Mucosa of gallbladder (tissue), 1 donor: ENCODE measurements at places on chromosomes 12 and 14. TPM values are rescaled to one million over a fixed set of nuclear protein-coding genes. Genes with fewer than 3 reads are reported as not detected.

Gene SMIM41
- total RNA-seq: 0.46 TPM

Gene METAP2
- total RNA-seq: 45.2 TPM

Gene RTN1
- 46.0 TPM for total RNA-seq

Gene IFNG-AS1
- not detected for total RNA-seq

Gene OR4E2
- not detected for total RNA-seq

Gene OR10A7
- not detected for total RNA-seq

GRCh38 chr12:94427501-94428381 is 31.9 kb downstream of the CEP83 start:
- peak; percentile 56 for DNase-seq

GRCh38 chr14:25756876-25757275 is 706.9 kb upstream of the STXBP6 start:
- no peak for DNase-seq

- DNase-seq: no peak
Measured at GRCh38 chr12:101992091-101992490, 69.7 kb downstream of the WASHC3 start.

GRCh38 chr12:42585841-42586216 is 3.7 kb downstream of the PRICKLE1 start:
- DNase-seq: no peak

GRCh38 chr14:45261209-45261608 is 8.2 kb upstream of the MIS18BP1 start:
- no peak for DNase-seq

DNA sequence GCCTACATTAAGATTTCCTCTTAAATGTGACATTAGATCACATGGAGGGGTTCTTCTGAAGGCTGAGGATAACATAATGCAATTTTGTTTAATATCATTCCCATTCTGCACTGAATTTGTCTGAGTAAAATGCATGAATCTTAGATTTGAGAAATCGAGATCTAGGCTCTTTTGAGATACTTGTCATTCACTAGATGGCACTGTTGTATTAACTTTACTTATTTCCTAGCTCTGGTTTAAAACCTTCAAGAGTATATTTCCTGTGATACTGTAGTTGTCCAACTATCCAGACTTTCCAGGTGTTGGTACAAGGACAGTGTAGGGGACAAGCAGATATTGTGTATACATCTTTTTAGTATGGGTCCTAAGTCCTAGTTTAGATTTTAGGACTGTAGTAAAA is 91.7 kb upstream of the SEL1L start:
- no peak for DNase-seq

DNA sequence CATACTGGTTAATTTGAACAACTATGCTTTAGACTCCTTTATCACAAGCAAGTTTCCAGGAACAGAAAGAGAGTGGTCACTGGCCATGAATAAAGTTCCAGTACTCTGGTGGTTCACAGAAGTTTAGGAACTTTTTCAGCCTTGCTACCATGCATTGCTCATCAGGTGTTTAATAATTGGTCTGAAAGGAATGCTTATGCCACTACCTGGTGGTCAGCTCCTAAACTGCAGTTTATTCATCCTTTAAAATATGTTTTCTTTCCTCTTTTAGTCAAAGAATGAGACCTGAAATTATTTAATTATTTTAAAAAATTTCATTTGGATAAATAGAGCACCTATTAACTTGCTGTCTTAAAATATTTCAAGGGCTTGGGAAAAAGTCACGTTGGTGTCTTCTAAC is 260.1 kb upstream of the OR4E1 start:
- DNase-seq: no peak

DNA sequence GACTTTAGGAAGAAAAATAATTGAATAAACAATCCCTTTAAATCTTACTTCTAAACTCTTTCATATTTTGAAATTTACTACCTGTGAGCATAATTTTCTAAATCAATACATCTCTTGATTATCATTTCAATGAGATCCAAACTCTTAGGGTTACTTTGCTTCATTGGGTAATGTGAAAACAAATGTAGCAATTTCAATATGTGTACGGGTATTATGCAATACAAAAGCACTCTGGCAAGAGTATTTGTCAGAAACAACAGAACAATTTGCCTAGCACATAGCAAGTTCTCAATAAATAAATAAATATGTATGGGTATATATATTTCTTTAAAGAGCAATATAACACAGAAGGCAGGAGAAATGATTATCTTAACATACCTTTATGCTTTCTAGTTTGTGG is 77.1 kb downstream of the PLEKHG7 start:
- DNase-seq: no peak

DNA sequence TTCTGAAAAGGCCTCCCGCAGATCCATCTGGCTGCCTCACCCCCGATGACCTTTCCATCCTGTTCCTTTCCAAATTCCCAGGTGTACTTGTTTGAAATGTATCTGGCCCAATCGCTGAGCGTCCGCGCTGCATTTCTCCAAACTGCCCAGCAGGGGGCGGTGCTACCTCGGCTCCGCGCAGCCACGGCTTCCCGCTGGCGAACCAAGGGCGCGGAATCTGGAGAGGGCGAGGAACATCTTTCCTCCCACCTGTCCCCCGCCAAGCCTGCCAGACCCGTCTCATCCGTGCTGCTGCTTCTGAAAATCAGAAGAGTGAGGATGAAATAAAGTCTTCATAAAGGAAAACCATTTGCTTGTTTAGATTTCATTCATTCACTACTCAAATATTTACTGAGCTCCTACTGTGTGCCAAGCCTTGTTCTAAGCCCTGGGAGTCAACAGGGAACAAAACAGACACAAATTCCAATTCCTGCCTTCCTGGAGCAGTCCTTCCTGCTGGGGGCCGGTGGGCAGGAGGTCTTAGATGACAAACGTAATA is 16.8 kb upstream of the MYL2 start:
- DNase-seq: peak; percentile 39

- DNase-seq: no peak
Measured at GRCh38 chr12:120240495-120240833, 25.1 kb downstream of the PXN start.

DNA sequence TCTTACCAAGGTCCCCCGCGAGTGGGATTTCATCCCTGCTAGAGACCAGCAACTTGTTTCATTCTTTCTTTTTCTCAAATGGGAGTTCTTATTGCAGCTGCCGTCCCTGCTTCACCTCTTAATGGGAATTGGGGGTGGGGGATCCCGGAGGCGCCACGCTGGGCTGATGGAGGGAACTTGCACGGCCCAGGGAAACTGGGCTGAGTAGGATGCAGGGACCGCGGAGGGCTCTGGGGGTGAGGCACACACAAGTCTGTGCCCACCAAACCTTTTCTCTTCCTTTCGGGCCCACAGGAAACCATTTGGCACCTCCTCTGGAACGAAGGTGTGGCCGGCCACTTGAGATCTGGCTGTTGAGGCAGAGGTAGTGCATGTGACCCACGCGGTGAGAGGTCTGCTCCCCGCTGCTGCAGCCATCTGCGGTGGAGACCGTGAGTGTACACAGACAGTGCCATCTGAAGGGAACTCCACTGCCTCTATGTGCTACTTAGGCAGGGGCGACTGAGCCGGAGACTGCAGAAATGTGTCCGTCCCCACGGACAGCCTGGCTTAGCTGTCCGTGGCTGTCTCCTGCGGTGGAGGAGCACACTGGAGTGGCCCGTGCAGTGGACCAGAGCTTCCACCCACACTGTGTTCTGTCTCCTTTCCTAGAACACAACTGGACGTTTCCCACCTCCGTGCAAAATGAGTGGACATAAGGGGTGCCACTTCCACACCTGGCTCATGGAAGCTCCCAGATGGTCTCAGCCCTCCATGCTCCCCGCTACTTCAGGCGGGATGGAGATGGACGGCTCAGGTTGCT is 42.1 kb upstream of the TESC start:
- no peak for DNase-seq

DNA sequence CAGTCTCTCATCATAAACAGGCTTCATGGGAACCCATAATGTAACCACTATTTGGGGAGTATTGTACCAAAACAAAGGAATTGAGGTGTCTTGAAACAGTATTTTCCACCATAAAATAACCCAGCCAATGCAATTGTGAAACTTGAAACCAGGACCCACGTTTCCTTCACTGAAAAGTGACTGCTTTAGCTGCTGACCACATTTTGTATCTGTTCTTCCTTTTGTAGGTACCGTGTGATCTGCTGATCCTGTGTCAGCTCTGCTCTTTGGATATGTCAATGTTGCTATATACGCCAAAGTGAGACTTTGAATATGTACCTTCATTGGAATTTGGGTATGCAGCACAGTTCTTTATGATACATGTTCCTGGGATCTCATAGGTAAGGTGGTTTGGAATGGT is 95.1 kb upstream of the CNTN1 start:
- DNase-seq: no peak
